ENCODE measurements at places on chromosomes 4 and X.

- no peaks in the 10 kb centered on the region for H3K27me3 ChIP-seq
- no peaks in the 10 kb centered on the region for H3K36me3 ChIP-seq
- H3K4me3 ChIP-seq: no peak overlapping the region
- no peak for DNase-seq
These were observed 73.3 kb downstream of the RBM46 start for GRCh38 chr4:154854362-154854761.

DNA sequence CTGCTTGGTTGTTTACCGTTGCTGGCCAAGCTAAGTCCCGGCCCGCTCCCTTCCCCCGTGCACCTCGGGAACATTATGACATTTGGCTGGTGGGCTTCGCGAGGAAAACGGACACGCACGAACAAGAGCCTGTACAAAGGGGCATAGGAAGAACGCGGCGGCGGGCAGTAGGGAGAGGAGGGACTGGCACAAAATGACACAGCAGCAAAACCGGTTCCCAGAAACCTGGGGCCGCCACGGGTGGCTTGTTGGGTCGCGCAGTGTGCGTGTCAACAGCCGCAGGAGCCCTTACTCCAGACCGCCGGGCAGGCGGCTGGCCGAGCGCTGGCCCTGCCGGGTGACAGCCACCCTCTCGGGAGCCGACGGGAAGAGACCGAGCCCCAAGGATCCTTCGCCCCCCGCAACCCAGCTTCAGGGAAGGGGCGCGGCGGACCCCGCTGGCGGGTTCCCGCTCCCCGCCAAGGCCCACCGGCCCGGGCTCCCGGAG, 1.6 kb upstream of the LIN54 start:
- H3K27ac ChIP-seq: peak overlapping the region; percentile 99
- no peaks in the 10 kb centered on the region for H3K36me3 ChIP-seq
- H3K4me1 ChIP-seq: peaks cover 35% of the 10 kb centered on the region
- H3K4me3 ChIP-seq: peak overlapping the region; percentile 73

DNA sequence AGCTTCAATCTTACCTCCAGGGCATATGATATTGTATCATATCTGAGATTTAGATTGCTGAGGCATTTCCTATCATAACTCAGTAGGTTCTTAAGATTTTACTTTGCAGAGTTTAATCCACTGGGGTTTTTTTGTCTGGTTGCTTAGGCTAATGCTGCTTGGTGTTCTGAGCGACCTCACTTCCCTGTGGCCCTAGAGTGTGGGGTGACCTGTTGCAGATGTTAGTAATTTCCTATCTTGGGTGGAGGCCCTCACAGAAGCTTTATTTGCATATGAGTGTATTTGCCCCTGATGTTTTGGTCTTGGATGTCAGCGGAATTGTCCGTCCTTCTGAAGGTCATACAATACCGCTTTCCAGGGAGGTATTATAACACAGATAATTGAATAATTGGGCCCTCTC, 137.1 kb downstream of the NDST3 start:
- H3K4me1 ChIP-seq: no peaks in the 10 kb centered on the region
- no peak overlapping the region for H3K27ac ChIP-seq
- H3K36me3 ChIP-seq: no peaks in the 10 kb centered on the region
- no peak overlapping the region for H3K4me3 ChIP-seq

DNA sequence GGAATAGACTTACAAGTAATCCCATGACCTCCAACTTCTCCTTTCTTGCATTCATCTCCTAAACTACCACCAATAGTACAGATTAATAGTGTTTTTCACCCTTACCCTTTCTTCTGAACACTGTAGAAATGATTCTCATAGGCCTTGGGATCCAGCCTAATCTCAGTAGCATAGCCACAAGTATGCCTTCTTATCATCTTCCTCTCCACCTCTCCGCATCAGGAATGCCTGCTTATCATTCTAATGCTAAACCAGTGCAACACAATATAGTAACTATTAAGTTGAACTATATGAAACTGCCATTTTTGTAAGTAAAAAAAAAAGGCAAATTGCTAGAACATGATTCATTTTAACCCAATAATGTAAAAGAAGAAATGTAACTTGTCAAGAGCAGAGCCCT, 79.5 kb upstream of the IL2 start:
- H3K27ac ChIP-seq: no peak overlapping the region
- no peaks in the 10 kb centered on the region for H3K36me3 ChIP-seq
- no peak overlapping the region for H3K4me3 ChIP-seq
- H3K4me1 ChIP-seq: peaks cover 12% of the 10 kb centered on the region
- H3K27me3 ChIP-seq: no peaks in the 10 kb centered on the region

DNA sequence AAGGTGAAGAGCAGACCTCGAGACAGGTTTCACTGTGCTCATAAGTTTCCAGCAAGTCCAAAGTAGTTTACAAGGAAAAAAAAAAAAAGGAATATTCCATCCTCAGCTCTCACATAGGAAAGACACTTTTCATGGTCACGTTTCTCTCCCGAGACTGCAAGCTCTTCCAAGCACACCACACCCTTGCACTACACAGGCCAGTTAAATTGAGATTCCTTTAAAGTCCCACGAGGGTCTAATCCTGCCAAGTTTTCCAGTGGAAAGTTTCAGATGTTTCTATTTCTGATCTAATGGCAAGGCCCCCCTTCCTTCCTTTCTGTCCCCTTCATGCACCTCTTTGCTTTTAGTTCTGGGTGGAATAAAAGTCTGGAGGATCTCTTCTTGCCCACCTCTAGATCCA, 67.9 kb upstream of the PCDH19 start:
- no peaks in the 10 kb centered on the region for H3K4me1 ChIP-seq
- DNase-seq: no peak
- H3K4me3 ChIP-seq: no peak overlapping the region
- no peak overlapping the region for H3K27ac ChIP-seq

- H3K27me3 ChIP-seq: no peaks in the 10 kb centered on the region
- DNase-seq: no peak
- peaks cover 42% of the 10 kb centered on the region for H3K4me1 ChIP-seq
- no peaks in the 10 kb centered on the region for H3K36me3 ChIP-seq
These were observed 10.2 kb upstream of the TMEM156 start for GRCh38 chr4:39042366-39042765.

GRCh38 chr4:35105486-35105885, 1138.8 kb downstream of the ARAP2 start:
- no peaks in the 10 kb centered on the region for H3K36me3 ChIP-seq
- no peaks in the 10 kb centered on the region for H3K4me1 ChIP-seq
- H3K4me3 ChIP-seq: no peak overlapping the region
- H3K27me3 ChIP-seq: no peaks in the 10 kb centered on the region

- DNase-seq: no peak
- no peaks in the 10 kb centered on the region for H3K27me3 ChIP-seq
- H3K4me1 ChIP-seq: no peaks in the 10 kb centered on the region
- no peak overlapping the region for H3K4me3 ChIP-seq
These were observed 256.7 kb upstream of the GNPDA2 start for GRCh38 chr4:44983083-44983482.

- H3K27ac ChIP-seq: no peak overlapping the region
- DNase-seq: no peak
- peaks cover 4% of the 10 kb centered on the region for H3K27me3 ChIP-seq
- H3K4me3 ChIP-seq: no peak overlapping the region
- H3K36me3 ChIP-seq: no peaks in the 10 kb centered on the region
These were observed 109.2 kb downstream of the DCTD start for GRCh38 chr4:182807767-182808548.

DNA sequence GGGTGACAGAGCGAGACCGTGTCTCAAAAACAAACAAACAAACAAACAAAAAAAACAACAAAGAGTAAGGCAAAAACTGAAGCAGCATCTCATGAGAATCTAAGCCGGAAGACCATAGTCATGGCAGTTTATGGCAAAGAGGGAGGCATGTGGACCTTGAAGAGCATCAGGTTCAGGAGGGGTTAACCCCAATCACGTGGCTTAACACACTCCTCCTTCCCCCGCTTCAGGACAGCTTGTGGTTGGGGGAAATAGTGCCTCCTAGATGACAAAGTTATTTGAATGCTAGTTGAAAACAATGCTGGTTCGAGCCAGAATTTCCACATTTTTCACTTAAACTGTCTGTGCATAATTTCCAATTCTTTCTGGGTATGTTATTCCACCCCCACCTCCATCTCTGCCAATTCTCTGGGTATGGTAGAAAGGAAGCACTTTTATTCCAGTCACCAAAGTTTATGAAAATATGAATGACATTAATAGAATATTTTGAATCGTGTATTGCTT, 11.7 kb upstream of the MAP7D3 start:
- H3K27me3 ChIP-seq: no peaks in the 10 kb centered on the region
- no peaks in the 10 kb centered on the region for H3K4me1 ChIP-seq
- no peak overlapping the region for H3K4me3 ChIP-seq
- no peak overlapping the region for H3K27ac ChIP-seq

- H3K4me1 ChIP-seq: peaks cover 27% of the 10 kb centered on the region
- peak overlapping the region; percentile 70 for H3K4me3 ChIP-seq
- H3K27ac ChIP-seq: no peak overlapping the region
- peaks cover 52% of the 10 kb centered on the region for H3K27me3 ChIP-seq
- H3K36me3 ChIP-seq: no peaks in the 10 kb centered on the region
These were observed 662 bp downstream of the APBB2 start for GRCh38 chr4:41213625-41214135.

Measured in CD14-positive monocyte (primary cell).